ENCODE measurements at places on chromosomes 12 and 14.
A peak's percentile ranks its signal among the peaks of the same experiment; 100 is the strongest.

- no peak for DNase-seq
Measured at GRCh38 chr12:48999371-49000131, at the start of gene DDN. DDN (minus strand) TSS chr12:48999375; CDS start chr12:48999287, 88 bp downstream.

GRCh38 chr14:103546652-103547454, 15.6 kb downstream of the BAG5 start:
- DNase-seq = peak; percentile 94

- no peak for DNase-seq
Measured at GRCh38 chr14:92717571-92718042, 30.8 kb downstream of the LGMN start.

GRCh38 chr12:5430641-5431603, 986 bp upstream of the NTF3 start:
- DNase-seq = no peak

DNA sequence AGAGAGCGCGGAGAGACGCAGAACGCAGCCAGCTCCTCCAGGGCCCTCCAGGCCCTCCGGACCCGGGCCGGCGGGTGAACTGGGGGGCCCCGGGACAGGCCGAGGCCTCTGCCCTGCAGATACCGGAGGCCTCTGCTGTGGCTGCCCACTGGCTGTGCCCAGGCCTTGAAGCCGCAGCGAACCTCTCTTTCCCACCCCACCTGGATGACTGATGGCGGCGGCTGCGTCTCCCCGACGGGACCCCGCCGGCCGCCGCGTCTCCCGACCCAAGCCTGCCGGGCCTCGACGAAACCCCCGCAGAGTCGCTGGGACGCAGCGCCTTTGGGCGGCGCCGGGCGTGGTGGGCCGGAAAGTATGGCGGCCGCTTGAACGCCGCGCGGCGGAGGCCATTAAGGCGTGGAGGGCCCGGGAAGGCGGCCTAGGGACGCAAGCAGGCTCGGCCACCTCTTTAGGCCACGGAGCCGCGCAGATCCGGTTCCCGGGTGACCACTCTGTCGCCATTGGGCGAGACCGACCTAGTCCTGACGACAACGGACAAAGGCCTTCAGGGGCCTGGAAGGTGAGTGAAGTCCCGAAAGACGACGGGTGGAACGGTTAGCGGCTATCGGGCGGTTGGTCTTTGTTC, 8.4 kb upstream of the ERGIC2 start:
- no peak for DNase-seq

GRCh38 chr14:68884031-68885030, 91.5 kb upstream of the ZFP36L1 start:
- DNase-seq = no peak

GRCh38 chr14:50407111-50407812, 10.6 kb upstream of the CDKL1 start:
- DNase-seq = no peak

DNA sequence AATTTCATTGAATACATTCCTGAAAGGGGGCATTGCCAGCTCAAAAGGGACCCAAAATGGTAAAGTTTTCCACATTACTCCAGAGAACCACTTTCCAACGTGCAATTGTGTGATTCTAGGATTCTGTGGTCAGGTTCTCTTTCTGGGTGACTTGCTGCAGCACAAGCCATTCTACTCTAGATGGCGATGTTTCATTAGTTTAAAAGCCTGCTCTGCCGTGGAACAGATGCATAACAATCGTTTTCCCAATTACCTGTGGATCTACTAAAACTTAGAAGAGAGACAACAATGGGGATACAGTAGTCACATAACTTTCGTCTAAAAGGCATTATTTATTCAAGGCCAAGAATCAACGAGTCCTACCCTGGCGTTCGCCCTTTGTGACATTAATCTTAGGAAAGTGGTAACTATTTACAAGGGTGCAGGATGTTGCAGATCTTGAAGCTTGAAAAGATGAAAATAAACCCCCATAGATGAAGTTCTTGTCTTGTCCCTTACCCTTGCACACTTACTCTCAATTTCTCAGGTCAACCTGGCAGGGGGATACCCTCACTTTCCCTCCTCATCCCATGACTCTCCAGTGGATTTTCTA, 400.9 kb downstream of the SNAPC1 start:
- peak; percentile 4 for DNase-seq

DNA sequence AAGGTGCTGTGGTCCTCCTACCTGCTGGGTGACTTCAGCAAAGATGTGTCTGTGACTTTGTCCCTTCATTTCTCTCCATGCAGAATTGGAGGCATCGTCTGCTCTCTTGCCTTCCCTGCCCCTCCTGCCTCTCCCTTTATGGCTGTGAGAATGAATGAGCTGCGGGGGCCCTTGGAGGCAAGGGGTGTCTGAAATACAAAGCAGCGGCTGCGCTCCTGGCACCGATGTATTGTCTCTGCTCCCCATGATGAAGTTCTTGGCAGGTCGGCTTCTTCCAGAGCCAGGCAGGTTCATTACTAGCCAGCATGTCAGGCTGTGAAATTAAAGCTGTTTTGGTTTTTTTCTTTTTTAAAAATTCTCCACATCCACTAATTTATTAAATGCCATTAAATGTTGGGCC, 194.5 kb downstream of the TSPAN9 start:
- DNase-seq = no peak

- DNase-seq = no peak
Measured at GRCh38 chr12:88142610-88142991, 494 bp downstream of the TMTC3 start.

DNA sequence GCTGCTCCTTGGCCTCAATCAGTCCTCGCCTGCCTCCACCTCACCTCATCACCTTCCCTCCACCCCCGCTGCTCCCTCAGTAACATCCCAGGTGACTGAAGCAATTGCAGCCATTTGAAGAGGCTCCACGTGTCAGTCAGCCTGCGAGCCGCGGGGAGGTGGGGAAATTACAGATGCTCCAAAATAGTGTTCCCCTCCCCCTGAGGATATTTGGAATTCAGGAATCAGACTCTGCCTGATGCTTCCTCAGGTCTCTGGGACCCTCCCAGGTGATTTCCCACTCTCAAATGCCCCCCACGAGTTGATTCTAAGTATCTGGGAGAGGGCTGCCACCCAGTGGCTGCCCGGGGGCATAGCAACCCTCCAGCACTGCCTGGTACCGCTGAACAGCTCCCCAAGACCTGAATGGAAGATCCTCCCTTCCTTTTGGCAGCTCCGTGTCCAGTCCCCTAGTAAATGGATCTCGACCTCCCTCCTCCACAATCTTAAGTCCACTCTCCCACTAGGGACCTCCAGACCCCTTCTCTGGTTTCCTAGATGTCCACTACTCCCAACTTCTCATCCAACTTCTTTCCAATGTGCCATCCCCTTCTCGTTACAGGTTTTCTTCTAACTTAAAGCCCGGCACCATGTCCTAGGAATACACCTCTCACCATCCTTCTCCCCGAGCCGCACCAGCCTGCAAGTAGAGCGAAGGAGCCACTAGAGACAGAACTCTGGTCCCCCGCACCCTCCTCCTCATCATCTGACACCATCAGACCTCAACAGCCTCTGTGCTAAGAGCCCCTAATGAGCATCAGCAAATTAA, 1.4 kb upstream of the ASIC1 start:
- DNase-seq = peak; percentile 84

GRCh38 chr12:128661226-128661569, 162.6 kb downstream of the SLC15A4 start:
- DNase-seq = no peak

GRCh38 chr12:41769810-41770209, 374.9 kb downstream of the GXYLT1 start:
- DNase-seq = no peak

DNA sequence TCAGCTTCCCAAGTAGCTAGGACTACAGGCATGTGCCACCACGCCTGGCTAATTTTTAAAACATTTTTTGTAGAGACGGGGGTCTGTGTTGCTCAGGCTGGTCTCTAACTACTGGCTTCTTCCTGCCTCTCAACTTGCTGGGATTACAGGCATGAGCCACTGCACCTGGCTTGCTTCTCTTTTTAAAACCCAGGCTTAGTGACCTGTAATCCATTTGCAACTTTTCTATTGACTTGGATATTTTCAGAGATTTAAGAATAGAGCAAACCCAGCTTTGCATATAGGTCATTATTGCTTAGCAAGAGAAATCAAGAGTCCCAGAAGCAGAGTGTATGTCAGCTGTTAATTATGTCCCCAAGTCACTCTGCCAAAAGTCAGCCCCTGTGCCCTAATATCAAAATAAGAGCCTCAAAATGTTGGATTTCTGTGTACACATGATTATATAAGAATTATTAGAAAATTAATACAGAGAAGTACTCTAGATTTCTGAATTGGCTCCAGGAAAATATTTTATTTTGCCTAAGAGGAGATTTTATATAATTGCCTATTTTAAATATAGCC, 24.9 kb downstream of the TCP11L2 start:
- no peak for DNase-seq

GRCh38 chr12:53190108-53190729, 9.5 kb upstream of the CSAD start:
- peak; percentile 77 for DNase-seq

GRCh38 chr14:21868442-21869046, 194.9 kb upstream of the OR4E1 start:
- DNase-seq = no peak

DNA sequence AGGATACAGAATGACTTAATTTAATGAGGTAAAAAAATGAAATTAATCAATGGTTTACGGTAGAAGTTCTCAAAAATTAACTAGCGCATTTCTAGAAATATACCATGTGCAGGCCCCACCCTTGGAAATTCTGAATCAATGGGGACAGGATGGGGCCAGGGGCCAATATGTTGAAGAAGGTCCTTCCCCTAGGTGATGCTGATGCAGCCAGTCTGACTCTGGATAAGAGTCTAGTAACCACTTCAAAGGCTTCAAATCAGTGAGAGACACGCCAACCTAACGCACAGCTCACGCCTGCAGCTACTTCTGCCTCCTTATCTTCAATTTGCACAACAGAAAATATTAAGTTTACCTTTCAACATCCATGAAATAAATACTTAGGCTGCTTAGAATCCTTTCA, 14.9 kb downstream of the GIT2 start:
- DNase-seq = no peak

DNA sequence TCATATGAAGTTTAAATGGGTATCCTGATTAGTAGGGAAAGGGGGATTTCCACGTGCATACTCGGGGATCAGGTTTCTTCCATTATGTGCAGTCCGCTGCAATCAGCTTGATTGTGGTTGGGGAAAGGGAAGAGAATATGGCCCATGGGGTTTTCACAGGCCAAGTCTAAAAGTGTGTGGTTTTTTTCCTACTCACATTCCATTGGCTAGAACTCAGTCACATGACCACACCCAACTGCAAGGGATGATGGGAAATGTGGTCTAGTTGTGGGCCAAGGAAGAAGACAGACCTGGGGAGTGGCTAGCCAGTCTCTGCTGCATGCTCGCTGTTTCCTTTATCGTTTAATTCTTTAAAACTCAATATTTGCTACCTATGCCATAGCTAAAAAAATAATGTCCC, 105.1 kb downstream of the PRIMA1 start:
- no peak for DNase-seq

DNA sequence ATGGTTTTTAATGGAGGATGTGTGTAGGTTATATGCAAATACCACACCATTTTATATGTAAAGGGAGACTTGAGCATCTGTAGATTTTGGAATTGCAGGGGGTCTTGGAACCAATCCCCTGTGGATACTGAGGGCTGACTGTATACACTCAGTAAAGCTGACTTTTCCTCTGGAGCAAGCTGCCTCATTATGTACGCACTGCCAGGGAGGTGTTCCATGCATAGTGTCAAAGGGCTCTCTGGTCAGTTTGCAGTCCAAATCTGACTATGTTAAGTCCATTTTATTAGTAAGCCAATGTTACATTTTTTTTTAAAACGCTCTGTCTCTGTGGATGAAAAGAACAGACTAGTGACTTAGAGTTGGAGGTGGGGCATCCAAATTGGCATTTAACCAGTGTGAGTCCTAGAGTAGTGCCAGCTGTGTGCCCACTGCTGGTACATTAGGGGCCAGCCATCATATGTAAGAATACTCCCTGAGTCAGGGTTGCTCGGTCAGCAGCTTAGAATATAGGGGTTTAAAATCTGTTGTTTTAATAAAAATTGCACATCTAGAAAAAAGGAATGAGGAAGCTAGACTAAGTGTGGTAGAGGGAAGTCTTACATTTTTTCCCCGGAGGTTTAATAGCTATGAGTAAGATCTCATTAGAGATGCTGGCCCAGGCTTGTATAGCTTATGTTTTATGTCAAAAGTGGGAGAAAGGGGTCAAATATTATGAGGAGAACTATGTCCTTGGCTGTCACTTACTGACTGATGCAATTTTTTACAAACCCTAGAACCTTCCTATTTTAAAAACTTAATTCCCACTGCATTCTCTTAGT, 87.0 kb downstream of the TESC start:
- DNase-seq = no peak

DNA sequence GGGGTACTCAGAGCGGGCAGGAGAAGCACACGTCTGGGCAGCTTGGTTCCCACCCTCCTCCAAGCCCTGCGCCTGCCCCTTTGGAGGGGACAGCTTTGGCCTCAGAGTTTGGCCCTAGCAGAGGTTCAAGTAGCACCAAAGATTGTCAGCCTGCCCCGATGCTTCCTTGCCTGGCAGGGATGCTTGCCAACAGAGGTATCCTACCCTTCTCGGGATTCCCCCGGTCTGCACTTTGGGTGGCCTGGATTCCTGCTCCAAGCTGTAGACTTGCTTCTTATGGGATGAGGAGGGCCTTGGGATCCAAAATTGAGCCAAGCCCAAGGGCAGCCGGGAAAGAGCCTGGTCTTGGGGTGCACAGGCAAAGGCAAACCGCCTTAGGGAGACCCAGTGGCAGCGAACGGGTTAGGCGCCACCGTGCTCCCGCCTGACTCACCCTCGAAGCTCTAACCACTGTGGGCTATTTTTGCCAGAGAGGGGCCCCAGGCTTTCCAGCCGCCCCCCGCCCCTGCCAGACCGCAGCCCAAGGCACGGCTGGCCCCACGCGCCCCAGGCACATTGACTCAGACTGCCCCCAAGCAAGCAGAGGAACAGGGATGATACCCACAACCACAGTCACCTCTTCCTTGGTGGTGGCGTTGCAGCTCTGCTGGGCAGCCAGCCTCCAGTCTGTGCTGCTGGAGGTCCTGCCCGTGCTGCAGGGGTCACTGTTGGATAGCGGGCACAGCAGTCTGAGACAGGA, 847 bp upstream of the WNT10B start:
- DNase-seq = peak; percentile 31

- no peak for DNase-seq
Measured at GRCh38 chr12:55745361-55746173, 2.6 kb downstream of the GDF11 start.
